ENCODE measurements at places on chromosomes 16 and 17.

DNA sequence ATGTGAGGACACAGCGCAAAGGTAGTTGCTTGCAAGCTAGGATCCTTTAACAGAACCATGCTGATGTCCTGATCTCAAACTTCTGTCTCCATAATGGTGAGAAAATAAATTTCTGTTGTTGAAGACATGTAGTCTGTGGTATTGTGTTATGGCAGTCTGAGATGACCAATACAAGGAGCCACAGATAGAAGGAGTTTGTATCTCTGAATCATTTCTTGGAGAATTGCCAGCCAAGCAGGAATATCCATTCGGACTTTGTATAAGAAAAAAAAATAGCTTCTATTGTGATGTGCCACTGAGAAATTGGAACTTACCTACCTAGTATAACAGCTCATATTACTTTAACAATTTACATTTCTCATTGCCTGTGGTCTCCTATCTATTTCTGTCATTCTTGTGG lies 447.6 kb upstream of the CA10 start:
- DNase-seq = peak; percentile 1

GRCh38 chr16:85564277-85565051 lies 48.7 kb upstream of the GSE1 start:
- DNase-seq = no peak

DNA sequence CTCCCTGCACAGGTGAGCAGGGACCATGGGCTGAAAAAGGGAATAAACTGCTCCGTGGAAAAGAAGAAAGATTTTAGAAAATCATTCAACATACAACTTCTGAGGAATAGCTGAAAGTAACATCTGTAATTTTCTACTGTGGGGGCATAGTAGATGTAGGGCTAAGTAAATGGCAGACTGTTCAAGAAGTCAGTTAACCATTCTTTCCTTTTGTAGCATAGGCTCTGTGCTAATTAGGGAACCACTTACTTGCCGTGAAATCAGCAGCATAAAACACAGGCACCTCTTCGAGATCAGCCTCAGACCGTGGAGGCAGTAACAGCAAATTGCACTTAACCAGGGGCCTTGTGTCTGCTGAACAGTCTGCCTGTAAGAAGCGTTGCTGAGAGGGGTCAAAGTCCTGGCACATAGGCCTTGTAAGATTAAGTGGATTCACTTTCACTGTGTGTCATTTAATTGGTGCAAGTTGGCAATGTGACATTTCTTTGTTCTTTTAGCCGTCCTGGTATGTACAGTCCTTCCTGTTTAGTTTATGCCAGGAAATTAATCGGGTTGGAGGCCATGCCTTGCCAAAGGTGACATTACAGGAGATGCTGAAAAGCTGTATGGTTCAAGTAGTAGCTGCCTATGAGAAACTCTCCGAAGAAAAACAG lies 10.4 kb downstream of the COG1 start:
- DNase-seq = no peak

GRCh38 chr17:75114552-75115314 lies 5.0 kb downstream of the ARMC7 start:
- no peak for DNase-seq

GRCh38 chr17:6380915-6381438 lies 53.9 kb downstream of the AIPL1 start:
- DNase-seq = no peak

DNA sequence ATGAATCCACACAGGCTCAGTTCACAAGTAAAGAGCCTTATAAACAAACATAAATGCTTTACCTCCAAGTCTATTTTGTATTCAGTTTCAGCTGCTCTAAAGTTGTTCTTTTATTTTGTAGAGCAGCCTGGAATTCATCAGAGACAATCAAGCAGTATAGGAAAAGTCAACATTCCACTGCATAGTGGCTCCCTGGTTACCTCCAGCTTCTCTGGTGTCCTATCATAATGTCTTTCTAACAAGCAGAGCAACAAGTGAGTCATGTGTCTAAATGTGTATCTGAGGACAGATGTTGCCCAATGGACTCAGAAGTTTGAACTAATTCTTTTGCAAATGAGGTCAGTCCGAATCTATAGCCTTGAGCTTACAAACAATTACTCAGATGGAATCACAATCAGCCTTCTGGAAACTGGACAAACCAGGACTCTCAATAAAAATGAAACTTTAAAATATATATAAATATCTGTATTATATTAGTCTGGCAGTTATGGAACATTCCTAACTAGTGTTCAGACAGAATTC lies 292.0 kb upstream of the TOM1L1 start:
- no peak for DNase-seq

DNA sequence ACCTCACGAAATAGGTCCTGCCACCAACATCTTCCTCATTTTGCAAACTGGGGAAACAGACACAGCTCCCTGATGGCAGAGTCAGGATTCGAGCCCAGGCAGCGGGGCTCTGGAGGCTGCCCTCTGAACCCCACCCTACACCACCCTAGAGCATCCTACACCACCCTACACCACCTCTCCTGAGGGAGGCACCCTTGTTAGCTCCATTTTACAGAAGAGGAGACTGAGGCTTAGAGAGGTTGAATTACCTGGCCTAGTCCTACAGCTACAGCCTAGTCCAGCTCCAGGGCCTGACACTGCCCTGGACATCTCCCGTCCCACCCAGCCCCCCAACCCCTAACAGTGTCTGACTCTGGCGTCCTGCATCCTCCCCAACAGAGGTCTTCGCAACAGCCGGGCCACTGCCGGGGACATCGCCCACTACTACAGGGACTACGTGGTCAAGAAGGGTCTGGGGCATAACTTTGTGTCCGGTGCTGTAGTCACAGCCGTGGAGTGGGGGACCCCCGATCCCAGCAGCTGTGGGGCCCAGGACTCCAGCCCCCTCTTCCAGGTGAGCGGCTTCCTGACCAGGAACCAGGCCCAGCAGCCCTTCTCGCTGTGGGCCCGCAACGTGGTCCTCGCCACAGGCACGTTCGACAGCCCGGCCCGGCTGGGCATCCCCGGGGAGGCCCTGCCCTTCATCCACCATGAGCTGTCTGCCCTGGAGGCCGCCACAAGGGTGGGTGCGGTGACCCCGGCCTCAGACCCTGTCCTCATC lies 3.2 kb upstream of the NECAB2 start:
- DNase-seq = no peak

DNA sequence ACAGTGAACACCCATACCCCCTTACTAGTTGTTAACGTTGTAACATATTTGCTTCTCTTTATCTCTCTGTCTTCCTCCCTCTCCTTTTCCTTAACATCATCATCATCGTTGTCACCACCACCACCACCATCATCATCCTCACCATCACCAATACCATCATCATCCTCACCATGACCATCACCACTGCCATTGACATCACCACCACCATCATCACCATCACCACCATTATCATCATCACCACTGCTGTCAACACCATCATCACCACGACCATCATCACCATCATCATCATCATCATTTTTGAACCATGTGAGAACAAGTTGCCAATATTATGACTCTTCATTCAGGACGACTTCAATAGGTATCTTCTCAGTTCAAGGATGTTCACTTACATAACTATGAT lies 35.5 kb downstream of the SHISA6 start:
- no peak for DNase-seq

DNA sequence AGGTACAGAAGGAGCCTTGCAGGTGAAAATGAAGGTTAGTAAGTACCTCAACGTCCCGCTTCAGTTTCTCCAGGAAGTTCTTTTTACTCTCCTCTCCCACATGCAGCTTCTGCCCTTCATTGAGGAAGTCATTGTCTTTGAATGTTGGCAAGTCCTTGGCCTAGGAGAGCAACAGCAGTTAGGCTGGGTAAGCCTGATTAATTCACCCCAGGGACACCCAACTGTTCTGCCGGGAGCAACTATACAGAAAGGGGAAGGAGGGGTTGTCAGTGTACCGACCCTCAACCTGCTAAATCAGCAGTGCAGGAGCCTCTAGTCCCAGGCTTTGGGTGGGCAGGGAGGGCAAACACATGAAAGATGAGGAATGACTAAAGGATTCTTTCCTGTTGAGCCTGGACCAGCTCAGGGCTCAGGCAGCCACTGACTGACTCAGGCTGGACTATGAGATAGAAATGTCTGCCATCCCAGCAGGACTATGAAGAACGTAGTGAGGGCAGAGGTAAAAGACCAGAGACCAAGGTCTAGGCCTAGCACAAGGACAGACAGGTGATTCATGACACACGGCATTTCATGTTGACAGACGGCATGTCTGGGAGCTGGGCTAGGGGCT lies 21.6 kb downstream of the PIP4K2B start:
- no peak for DNase-seq

DNA sequence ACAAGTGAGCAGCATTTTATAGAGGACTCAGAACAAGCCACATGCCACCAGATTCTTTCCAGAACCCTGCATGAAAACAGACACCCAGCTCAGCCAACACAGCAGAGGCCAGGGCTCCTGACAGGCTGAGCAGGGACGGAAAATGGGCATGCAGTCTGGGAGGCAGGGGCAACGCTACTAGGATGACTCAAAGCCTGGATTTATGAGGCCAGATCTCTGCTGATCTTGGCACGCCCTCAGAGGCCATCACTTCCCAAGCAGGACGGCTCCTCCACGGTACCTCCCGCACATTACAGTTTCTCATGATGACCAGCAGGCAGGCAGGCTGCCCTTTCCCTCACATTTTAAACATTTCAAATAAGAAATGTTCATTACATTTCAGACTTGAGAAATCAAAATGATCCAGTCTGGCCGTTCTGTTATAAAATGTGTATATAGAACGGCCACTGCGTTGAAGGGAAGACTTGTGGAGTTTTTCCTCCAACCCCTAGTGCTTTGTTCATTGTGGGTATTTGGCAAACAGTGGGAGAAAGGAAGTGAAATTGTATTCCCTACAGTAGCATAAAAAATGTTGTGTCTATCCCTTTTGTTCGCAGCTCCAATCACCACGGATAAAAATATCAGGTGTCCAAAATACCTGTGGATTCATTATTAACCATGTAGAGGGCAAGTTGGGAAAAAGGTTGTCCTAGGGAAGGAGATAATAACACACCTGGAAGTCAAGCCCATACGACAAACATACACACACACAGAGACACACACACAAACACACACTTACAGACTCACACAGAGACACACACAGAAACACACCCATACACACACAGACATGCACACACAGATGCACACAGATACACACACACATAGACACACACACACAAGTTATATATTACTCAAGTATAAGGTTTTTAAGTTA lies 64.8 kb upstream of the ADAMTS18 start:
- no peak for DNase-seq

- no peak for DNase-seq
Measured at GRCh38 chr16:89498839-89499238, 8.5 kb upstream of the ANKRD11 start.

DNA sequence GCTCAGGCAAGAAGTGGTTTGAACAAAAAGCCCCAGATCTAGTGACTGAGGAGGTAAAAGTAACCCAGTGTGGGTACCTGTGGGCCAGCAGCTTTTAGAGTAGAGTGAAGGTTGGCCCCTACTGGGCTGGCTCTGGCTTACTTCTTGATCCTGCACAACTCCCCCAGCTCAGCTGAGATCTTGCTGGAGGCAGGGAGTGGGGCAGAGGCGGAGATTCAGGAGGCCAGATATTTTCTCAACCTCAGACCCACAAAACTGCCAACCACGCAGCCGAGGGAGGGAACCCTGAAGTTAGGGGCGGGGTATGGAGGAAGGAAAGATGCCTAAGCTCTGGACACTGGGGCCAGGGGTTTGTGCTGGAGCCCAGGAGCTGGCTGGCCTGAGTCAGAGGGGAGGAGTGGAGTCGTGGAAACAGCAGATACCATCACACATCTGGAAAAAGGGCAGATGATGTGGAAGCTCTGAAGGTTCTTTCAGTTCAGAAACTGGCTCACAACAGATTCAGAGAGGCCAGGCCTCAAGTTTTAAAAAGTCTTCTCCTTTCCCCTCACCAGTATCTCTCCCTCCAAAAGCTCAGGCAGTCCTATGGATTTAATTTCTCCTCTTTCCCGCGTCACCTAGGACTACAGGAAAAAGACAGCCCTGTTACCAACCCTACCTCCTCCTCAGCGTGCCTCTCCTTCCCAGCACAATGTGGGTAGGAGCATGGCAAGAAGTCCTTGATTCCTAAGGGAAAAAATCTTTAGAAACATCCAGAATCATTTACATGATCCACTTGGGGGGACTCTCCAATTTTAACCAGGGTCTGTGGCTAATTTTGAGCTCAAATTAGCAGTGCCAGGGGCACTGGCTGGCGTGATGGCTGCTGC lies 48.1 kb downstream of the MYO18A start:
- DNase-seq = peak; percentile 34

DNA sequence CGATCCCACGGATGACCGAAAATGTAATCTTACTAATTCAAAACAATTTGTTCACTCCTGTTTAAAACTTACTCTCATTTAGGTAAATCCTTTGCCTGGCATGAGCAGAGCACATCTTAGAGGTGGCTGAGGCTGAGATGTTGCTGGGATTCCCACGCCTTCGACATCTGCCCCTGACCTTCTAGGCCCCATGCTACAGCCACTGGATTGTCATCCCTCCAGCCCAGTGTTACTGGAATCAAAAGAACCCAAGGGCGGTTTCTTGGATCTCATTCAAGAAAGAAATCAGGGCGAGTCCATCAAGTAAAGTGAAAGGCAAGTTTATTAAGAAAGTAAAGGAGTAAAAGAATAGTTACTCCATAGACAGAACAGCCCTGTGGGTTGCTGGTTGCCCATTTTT lies 64.5 kb upstream of the SHISA6 start:
- DNase-seq = no peak

GRCh38 chr17:62592341-62593099 lies 35.0 kb upstream of the MRC2 start:
- no peak for DNase-seq

- no peak for DNase-seq
Measured at GRCh38 chr16:77500934-77501664, 66.3 kb upstream of the ADAMTS18 start.

- DNase-seq = no peak
Measured at GRCh38 chr16:51989637-51990230, 557.2 kb downstream of the TOX3 start.

GRCh38 chr16:89690392-89690901 lies 4.0 kb downstream of the CDK10 start:
- no peak for DNase-seq

GRCh38 chr16:4679156-4679849 lies 14.1 kb upstream of the NUDT16L1 start:
- no peak for DNase-seq

GRCh38 chr17:49255125-49255524 lies 24.5 kb upstream of the PHOSPHO1 start:
- no peak for DNase-seq

GRCh38 chr17:7589891-7590691 lies at the start of gene SOX15:
Gene SOX15 (minus strand): TSS chr17:7590094. CDS start chr17:7589676, 418 bp downstream.
- no peak for DNase-seq

- DNase-seq = no peak
Measured at GRCh38 chr17:49110509-49110908, 22.1 kb upstream of the B4GALNT2 start.

DNA sequence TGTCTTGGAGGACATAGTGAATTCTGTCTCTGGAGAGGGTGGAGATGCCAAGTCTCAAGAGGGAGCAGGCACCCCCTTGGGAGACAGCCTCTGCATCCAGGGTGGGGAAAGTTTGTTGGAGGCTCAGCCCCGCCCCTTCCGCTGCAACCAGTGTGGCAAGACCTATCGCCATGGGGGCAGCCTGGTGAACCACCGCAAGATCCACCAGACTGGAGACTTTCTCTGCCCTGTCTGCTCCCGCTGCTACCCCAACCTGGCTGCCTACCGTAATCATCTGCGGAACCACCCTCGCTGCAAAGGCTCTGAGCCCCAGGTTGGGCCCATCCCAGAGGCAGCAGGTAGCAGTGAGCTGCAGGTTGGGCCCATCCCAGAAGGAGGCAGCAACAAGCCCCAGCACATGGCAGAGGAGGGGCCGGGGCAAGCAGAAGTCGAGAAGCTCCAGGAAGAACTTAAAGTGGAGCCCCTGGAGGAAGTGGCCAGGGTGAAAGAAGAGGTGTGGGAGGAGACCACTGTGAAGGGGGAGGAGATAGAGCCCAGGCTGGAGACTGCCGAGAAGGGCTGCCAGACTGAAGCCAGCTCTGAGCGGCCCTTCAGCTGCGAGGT lies 5.2 kb downstream of the ZNF646 start:
- DNase-seq = no peak

All from fibroblast of skin of left biceps (primary cell).